ENCODE measurements at places on chromosomes 2 and 18.

DNA sequence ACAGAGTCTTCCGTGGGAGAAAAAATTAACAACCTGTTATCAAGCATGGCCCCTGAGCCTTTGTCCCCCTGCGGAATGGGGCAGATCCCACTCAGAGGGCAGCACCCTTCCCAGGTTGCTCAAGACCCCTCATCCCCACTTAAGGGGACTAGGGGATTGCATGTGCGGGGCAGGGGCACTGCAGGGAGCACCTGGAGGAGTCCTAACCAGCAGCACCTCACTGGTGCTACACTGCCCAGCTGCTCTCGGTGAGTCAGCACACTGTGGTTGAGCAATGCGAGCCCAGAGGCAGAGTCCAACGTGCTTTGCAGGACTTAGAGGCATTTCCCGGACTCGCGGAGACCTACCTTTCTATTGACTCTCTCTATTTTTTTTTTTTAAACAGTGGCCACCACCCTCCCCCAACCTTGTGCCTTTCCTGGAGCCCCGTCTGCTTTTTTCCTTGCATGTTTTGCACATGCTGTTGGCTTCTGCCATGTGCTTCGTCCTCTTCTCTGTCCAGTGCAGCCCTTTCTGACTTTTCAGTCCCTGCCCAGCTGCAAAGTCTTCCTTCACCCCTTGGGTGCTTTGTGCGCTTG is 74.0 kb downstream of the IL1R2 start:
- DNase-seq, result no peak

- DNase-seq, result no peak
Measured at GRCh38 chr2:239731422-239731821, 293.7 kb downstream of the NDUFA10 start.

GRCh38 chr2:88614497-88615157 is 12.6 kb downstream of the EIF2AK3 start:
- no peak for DNase-seq

DNA sequence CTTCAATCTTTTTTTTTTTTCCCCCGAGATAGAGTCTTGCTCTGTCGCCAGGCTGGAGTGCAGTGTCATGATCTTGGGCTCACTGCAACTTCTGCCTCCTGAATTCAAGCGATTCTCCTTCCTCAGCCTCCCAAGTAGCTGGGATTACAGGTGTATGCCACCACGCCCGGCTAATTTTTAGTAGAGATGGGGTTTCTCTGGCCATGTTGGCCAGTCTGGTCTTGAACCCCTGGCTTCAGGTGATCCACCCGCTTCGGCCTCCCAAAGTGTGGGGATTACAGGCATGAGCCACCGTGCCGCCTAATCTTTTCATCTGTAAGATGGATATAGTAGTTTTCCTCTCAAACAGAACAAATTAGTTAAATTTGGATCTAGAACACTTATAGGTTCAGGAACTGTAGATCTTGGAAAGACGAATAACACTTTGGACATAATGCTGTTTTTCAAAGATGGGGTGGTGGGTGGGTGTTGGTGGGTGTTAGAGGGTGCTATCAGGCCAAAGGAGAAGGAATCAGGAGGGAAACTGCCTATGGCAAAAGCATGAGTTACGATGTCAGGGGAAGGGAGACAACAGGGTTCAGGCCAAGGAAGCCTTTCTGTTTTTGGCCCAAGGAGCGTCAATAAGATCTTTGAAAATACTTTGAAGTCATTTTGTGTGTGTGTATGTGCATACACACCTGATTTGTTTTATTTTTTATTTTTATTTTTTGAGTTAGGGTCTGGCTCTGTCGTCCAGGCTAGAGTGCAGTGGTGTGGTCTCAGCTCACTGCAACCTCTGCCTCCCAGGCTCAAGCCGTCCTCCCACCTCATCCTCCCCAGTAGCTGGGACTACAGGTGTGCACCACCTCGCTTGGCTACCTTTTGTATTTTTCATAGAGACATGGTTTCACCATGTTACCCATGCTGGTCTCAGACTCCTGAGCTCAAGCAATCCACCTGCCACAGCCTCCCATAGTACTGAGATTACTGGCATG is 6.8 kb downstream of the RPL37A start:
- DNase-seq, result no peak

DNA sequence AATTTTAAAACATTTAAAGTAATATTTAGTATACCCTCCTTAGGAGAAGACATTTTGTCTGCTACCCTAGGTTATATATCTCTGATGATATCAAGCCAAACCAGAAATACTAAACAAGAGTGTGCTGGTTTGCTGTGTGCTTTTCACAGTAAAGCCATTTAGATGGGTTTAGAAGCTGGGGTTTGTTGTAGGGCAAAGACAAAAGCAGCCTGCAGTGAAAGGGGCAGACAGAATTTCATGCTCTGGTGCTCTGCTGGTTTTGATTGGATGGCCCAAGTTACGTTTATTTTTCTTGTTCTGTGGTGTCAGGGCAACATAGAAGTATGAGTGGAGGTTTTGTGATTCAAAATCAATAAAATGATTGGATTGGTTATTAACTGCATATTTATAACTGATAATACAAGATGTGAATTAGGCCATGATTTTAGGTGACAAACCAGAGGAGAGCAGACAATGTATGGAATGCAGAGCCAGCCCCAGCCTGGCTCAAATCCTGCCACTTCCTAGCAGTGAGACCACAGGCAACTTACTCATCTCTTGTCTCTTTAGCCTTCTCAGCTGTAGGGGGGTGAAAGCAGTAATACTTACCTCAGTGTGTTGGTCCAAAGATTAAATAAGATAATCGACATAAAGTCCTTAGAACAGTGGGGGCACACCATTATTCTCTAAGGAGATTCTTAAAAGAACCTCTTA is 30.9 kb upstream of the IER3IP1 start:
- no peak for DNase-seq

DNA sequence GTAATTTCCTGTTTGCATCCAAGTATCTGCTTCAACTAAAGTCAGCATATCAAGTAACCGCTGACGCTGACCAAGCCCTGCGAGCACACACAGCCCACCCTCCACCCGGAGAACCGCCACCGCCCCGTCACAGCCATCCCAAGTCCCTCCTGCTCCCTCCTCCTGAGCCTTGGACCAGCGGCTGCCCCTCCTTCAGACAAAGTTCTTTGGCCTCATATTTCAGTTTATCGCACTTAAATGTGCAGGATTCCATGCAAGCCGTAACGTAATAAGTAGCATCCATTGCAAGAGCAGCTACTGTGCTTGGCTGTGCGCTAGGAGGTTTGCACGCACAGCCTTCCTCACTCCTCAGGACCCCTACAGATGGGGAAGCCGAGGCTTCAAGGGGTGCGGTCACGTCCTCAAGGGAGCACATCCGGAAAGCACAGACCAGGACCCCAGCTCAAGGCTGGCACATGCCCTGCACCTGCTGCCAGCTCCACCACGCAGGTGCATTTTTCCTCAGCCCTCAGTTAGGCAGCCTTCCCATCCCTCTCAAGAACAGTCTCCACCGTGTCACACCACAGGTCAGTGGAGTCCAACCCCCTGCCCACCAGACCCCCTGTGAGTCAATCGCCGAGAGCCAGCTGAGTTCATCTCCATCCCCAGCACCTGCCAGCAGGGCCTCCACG is 17.1 kb downstream of the PXDN start:
- DNase-seq, result no peak

DNA sequence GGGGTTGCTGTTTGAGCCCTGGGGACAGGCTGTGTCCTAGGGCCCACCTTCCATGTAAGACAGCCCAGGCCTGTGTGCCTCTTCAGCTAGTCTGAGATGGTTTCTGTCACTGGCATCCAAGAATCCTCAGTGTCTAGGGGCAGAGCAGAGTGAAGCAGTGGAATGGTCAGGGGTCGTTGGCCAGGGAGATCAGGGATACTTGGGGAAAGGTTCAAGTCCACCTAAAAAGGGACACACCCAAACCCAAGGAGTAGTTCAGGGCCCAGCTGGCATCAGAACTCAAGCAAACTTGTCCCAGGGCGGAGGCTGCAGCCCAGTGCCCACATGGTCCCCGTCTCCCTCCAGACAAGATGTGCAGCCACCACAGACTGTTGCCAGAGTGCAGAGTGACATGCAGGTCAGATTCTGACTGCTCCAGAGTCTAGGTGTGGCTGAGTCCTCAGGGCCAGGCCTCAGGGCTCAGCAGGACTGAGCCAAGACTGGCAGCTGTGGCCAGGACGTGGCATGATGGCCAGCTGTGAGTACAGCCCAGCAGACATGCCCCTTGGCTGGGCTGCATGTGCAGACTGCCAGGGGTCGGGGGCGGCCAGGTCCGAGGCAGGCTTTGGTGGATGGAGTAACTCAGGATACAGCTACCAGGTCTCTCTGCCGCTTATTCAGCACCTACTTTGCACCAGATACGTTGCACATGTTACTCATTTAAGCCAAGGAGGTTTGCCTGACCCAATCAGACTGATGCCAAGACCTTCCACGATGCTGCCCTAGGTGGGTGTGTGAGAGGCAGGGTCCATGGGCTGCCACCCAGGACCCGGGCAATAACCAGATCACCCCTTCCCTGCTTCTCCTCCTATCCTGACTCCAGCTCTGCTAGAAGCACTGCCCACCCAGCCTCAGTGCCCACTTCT is 146.6 kb downstream of the SMAD7 start:
- DNase-seq, result no peak

- no peak for DNase-seq
Measured at GRCh38 chr2:112821682-112822081, 14.9 kb downstream of the IL1B start.

GRCh38 chr2:63980794-63981193 is 38.4 kb downstream of the VPS54 start:
- no peak for DNase-seq

GRCh38 chr2:36717603-36718266 is 21.2 kb downstream of the VIT start:
- DNase-seq, result no peak

- no peak for DNase-seq
Measured at GRCh38 chr2:144559681-144560080, 39.8 kb upstream of the ZEB2 start.

- no peak for DNase-seq
Measured at GRCh38 chr18:45090526-45091140, 409.9 kb downstream of the SETBP1 start.

DNA sequence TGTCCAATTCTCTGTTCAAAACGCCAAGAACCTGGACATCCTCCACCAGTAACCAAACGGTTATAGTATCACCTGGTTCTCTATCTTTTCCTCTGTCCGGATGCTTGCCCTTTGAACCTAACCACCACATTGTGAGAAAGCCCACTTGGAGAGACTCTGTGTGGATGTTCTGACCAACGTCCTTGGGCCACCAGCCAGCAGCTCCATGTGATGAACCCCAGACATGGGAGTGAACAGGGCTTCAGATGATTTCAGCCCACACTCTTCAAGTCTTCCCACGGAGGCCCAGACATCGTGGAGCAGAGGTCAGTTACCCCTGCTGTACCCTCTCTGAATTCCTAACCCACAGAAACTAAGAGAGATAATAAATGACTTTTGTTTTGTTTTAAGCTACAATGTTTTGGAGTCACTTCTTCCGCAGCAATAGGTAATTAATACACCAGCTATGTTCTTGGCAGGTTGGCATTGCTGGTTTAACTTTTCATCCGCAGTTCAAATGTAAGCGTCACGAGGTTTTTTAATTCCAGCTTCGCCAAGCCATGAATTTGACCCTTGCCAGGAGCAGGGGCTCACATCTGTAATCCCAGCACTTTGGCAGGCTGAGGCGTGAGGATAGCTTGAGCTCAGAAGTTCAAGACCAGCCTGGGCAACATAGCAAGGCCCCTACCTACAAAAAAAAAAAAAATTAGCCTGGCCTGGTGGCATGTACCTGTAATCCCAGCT is 36.1 kb upstream of the ZNF532 start:
- DNase-seq, result no peak

GRCh38 chr2:168632709-168633121 is 169.7 kb upstream of the NOSTRIN start:
- DNase-seq, result no peak

DNA sequence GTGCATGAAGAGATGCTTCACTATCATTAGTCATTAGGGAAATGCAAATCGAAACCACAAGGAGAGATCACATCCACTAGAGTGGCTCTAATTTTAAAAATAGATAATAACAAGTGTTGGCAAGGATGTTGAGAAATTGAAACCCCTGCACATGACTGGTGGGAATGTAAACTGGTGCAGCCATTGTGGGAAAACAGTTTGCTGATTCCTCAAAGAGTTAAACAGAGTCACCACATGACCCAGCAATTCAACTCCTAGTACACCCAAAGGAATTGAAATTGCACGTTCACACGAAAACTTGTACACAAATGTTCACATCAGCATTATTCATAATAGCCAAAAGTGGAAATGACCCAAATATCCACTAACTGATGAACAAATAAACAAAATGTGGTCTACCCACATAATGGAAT is 179.5 kb downstream of the BCL2 start:
- no peak for DNase-seq

GRCh38 chr2:8441371-8441770 is 240.5 kb upstream of the ID2 start:
- DNase-seq, result no peak

DNA sequence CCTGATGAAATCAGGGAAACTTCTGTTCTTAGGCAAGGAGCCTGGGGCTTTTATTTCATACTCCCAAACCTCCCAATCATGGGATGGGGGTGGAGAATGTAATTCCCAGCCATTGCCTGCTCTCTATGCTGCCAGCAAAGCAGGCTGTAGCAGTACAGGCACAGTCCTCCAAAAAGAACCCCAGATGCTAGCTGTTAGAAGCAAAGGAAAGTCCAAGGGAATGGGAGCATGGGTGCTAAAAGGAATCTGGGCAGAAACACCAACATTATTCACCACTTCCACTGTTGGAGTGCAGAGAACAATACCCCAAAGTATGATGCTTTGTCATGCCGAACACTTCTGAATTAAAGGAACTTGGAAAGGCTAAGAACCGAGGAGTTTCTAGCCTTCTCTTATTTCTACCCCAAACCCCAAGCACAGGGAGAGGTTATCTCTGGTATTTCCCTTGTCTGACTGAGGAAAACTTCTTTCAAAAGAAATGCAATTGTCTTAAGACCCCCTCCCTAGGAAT is 24.7 kb downstream of the MDH1 start:
- no peak for DNase-seq

DNA sequence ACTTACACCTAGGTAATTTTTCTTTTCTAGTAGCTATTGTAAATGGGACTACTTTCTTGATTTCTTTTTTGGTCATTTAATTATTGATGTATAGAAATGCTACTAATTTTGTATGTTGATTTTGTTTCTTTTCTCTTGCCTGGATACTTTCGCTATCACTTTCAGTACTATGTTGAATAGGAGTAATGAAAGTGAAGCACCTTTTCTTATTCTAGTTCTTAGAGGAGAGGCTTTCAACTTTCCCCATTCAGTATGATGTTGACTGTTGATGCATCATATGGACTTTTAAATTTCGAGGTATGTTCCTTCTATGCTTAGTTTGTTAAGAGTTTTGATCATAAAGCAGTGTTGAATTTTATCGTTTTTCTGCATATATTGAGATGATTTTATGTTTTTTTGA is 142.5 kb downstream of the CDH19 start:
- DNase-seq, result no peak

GRCh38 chr2:70626254-70626990 is 72.8 kb upstream of the TGFA start:
- DNase-seq, result no peak

Data from SIG-M5 (cell line).